ENCODE measurements at places on chromosomes 13 and 19. TPM values are rescaled to one million over a fixed set of nuclear protein-coding genes. Genes with fewer than 3 reads are reported as not detected.

GRCh38 chr19:1001538-1002166 is 1.4 kb downstream of the GRIN3B start:
- no peak for DNase-seq

DNA sequence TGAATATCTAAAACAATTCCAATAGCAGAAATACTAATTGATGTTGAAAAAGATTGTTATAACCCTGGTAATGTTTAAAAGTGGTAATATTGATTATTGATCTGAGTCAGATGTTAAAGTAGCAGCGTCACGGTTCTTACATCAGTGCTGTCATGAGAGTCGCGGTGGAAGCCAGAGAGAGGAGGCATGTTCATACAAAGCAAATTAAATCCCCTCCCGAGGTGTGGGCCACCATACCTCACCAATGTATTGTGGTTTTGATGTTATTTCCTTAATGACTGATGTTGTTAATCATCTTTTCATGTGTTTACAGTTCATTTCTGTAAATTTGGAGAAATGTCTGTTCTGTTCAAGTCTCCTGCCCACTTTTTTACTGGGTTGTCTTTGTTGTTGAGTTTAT is 11.2 kb downstream of the ZNF317 start:
- no peak for DNase-seq

DNA sequence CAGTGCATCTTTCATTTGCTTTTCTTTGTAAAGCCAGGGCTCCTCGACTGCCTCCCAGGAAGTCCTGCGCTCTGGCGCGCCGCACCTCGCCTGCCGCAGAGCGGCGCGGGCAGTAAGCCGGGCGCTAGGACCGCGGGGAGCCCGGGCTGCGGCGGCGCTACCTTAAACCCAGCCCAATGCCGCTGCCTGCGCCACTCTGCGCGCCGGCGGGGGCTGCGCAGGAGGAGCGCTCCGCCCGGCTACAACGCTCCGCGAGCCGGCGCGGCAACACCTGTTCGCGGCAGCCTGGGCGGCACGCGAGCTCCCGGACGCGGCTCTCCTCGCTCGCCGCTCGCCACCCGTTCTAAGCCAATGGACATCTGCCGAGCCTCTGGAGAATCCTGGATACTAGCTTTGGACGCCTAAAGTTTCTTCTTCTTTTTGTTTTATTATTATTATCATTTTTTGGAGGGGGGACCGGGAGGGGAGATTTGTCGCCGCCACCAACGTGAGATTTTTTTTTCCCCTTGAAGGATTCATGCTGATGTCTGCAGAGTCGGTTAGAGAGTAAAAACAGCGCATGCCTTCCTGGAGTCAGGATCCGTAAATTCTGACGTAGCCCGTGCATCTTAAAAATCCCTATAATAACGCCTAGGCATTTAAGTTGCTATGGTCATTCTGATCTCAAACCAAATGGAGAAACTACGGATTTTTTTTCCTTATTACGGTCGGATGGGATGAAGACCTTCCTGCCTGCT is at the start of gene FGF9:
TSS of gene FGF9 (plus strand) at position 191 of the 737 bp plus-strand sequence. CDS start 840 bp downstream, outside the sequence.
- peak; percentile 69 for DNase-seq

- peak; percentile 20 for DNase-seq
Observed at GRCh38 chr19:47111006-47111621, 2.5 kb downstream of the ZC3H4 start.

DNA sequence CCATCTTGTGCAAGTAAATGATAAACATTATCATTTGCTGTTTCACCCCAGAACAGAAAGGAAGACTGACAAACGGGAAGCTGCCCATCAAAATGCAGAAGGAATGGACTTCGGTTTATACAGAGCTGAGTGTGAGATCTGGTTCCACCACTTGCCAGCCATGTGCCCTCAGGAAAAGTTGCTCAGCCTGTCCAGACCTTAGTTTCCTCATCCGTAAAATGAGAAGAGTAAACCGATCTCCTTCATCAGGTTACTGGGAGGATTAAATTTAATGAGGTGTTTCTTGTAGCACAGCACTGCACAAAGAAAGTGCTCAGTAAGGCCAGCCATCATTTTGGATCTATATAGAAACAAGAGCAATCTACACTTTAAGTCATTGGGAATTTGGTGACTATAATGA is 36.7 kb upstream of the SERP2 start:
- no peak for DNase-seq

DNA sequence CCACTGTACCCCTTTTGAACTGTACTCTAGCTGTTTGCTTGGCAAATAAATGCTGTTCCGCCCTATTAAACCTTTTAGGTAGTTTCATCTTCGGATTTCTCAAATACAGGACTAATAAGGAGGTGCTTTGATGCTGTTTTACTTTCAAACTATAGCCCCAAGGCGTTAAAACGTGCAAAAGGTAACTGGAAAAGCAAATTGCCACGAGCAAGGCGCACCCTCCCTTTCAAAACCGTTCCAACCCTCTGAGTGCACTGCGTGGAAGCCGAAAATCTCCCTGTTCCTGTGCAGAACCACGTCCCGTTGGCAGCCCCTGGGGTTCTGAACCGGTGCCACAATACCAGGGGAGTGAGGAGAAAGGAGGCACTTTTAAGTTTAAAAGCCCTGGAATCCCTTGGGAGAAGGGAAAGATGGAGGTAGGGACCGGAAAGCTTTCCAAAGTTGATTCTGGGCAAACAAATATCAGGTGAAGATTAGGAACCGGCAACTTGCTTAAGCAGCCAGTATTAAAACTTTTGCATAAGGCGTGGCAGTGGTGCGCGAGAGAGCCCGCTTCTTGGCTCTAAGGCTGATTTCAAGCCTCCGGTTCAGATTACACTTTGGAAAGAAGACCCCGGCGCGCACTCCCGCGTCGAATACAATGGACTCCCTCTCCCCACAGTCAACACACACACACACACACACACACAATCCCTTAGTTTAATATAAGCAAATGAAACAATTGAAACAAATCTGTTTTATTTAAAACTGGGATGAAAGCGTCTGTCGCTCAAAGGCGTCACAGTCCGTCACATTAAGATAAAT is 9.5 kb downstream of the POU4F1 start:
- DNase-seq: no peak

Gene FBXL3
- 44.1 TPM for total RNA-seq

Gene NPAS1
- total RNA-seq: 1.0 TPM

Gene PNMA8C
- 0.17 TPM for total RNA-seq

Gene CEACAM20
- total RNA-seq: not detected
